ENCODE measurements at places on chromosomes 6 and 20.

- DNase-seq: no peak
Measured at GRCh38 chr6:170125456-170126300, 165.2 kb downstream of the DLL1 start.

DNA sequence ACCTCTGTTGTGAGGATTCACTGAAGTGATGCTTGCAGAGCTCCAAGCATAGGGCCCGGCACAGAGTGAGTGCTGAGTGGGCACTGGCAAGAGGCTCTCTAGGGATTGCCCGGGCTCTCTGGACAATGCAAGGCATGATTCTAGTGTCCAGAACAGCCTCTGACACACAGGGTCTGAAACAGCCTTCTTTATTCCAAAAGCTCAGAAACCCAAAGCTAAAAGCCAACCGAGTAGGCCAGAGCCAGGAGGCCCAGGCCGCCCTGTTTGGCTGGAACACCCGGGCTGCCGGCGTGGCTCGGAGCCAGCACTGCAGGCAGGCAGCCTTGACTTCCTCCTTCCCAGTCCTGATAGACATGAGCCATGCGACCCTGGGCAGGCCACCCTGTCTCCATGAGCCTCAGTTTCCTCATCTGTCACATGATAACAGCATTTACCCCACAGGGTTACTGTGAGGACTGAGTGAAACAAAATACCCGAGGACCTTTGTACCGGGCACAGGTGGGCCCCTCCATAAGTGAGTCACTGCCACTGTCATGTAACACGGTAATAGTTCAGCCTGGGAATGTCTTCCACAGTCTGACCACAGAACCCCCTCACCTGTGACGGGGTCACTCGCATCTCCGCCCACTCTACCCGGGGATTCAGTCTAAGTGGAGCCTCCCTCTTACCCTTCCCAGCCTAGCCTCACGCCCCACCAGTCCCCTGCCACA, 51.5 kb downstream of the PTPRT start:
- DNase-seq: no peak

GRCh38 chr20:49867453-49868215, 47.7 kb downstream of the SPATA2 start:
- DNase-seq: no peak

DNA sequence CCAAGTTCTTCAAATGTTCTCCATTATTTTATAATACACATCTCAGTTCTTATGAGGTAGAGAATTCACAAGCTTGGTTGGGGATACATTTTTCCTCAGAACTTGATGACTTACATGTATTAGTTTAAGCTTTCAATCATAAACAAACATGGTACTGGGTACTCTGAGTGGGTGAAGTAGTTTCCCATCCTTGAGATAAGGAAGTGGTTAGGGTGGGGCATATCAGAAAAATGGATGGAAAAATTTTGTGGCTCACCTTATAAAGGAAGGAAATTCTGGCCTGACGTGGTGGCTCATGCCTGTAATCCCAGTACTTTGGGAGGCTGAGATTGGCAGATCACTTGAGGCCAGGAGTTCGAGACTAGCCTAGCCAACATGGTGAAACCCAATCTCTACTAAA, 52.0 kb downstream of the CD164 start:
- DNase-seq: no peak

DNA sequence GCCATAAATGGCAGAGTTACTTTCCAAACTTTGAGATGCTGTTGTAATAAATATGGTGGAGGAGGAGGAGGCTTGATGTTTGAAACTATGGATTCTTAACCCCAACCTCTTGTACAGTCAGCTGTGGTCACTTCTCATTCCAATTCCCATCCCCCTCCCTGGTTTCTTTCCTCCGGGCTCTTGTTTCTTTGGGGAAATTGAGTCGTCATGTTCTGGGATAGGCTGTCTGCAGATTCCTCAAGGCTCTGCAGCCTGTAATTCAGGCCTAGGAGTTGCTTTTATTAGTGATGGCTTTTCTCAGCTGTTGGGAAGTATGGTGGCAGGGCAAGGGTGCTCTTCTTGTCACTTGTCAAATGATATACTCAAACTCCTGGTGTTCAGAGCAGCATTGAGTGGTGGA, 2.6 kb downstream of the PTK7 start:
- DNase-seq: no peak

- no peak for DNase-seq
Measured at GRCh38 chr20:9506964-9507369, 7.4 kb upstream of the LAMP5 start.

DNA sequence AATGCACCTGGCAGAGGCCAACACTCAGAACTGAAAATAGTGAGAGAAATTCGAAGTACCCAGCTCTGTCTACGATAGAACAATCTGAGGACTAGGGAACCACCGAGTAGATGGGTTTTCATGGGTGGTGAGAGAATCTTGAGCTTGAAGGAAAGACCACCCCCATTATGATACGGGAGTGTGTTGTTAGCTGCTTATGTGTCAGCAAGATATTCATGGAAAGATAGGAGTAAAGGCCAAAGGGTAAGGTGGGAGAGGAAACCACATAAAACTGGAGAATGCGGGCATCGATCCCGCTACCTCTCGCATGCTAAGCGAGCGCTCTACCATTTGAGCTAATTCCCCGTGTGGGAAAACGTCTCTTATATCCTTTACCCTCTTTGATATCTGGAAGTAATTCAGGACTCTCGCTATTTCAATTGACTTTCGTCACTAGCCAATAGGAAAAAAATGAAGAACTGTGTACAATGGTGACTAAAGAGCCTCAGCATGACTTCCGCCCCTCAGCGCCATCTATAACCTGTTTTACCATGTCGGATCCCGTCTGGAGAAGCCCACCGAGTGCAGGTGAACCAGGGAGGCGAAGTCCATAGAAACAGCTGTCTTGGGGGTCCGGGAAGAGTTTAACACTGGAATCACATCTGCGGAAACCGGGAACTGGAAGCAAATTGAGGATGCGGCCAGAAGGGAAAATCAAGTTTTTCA, 25.0 kb upstream of the ABT1 start:
- DNase-seq: peak; percentile 78

DNA sequence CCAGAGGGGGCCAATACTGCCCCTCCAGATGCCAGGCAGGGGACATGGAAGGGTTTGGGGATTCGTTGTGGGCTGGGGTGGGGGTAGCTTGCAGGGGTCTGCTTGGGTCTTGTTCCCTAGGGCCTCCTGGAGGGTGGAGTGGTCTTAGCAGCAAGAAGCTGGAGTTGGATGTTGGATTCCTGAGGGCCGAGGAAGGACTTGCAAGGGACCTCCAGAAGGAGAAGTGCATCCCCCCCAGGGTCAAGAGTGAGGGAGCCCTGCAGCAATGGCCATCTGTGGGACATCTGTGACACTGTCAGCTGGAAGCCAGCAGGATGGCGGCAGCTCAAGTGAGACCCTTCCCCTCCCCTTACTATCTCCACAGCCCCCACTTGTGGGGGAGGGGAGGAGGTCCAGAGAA, 25.4 kb upstream of the CCN5 start:
- DNase-seq: no peak

DNA sequence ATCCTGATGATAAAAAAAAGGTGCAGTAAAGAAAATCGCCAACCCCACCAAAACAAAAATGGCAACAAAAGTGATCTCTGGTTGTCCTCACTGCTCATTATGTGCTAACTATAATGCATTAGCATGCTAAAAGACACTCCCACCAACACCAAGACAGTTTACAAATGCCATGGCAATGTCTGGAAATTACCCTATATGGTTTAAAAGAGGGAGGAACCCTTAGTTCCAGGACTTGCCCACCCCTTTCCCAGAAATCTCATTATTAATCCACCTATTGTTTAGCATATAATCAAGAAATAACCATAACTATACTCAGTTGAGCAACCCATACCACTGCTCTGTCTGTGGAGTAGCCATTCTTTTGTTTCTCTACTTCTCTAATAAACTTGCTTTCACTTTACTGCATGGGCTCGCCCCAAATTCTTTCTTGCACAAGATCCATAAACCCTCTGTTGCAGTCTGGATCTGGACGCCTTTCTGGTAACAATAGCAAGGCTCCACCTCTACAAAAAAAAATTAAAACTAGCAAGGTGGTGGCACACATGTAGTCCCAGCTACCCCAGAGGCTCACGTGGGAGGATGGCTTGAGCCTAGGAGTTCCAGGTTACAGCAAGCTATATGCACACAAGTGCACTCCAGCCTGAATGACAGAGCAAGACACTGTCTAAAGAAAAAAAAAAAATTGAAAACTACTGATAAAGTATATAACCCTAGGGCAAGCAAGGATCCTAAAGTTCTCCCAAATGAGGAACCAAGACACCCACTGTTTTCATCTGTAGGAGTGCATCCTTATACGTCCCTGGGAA, 278.8 kb upstream of the JARID2 start:
- no peak for DNase-seq

- no peak for DNase-seq
Measured at GRCh38 chr20:58480551-58481336, 34.5 kb downstream of the APCDD1L start.

GRCh38 chr6:166194914-166195859, 27.5 kb upstream of the TBXT start:
- DNase-seq: no peak

DNA sequence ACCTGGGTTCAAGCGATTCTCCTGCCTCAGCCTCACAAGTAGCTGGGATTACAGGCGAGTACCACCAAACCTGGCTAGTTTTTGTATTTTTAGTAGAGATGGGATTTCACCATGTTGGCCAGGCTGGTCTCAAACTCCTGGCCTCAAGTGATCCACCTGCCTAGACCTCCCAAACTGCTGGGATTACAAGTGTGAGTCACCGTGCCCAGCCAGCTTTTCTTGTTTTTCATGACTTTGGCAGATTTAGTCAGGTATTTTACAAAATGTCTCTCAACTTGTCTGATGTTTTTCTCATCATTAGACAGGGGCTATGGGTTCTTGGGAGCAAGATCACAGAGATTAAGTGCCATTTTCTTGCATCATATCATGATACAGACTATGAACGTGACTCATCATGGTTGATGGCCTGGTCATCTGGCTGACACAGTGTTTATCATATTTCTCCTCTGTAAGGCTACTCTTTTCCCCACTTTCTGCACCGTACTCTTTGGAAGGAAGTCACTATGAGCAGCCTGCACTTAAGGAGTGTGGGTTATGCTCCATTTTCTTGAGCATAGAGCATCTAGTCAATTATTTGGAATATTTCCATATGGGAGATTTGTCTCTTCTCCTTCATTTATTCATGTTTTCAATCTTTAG, 67.8 kb downstream of the RNF182 start:
- no peak for DNase-seq

DNA sequence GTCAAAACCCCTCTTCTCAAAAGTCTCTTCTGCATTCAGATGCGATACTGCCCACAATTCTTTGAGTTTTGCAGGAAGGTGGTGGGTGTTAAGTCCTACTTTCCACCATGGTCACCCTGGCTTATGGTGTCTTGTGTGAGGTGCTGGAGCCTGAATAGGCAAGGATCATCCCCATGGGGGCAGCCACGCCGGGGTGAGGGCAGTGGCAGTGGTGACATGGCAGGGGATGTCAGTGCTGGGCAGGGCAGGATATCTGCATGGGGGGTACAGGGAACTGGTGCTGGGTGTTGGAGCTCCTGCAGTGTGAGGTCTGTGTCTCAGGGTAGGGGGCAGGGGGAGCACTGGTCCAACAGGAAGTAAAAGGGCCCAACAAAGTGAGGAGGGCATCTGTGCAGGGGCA, 2.3 kb downstream of the MAS1 start:
- no peak for DNase-seq

- DNase-seq: no peak
Measured at GRCh38 chr6:170378502-170378901, 71.9 kb downstream of the FAM120B start.

DNA sequence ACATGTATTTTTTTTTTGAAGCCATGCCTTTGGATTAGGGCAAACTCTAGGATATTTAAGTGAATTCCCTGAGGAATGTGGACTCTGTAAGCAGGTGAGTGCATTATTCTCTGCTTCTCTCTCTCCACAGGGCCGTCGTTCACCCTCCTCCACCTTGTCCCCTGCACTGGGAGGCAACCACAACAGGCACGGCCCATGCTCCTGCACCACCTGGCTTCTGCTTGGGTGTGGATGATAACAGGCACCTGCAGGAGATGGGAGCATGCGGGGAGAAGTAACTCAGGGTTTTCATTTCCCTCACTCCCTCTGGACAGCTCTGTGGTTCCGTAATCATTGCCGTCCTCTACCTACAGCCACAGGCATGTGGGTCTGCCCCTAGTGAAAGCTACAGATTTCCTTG, 43.4 kb downstream of the HLA-C start:
- DNase-seq: no peak

- DNase-seq: no peak
Measured at GRCh38 chr6:169317441-169318202, 64.0 kb upstream of the THBS2 start.

DNA sequence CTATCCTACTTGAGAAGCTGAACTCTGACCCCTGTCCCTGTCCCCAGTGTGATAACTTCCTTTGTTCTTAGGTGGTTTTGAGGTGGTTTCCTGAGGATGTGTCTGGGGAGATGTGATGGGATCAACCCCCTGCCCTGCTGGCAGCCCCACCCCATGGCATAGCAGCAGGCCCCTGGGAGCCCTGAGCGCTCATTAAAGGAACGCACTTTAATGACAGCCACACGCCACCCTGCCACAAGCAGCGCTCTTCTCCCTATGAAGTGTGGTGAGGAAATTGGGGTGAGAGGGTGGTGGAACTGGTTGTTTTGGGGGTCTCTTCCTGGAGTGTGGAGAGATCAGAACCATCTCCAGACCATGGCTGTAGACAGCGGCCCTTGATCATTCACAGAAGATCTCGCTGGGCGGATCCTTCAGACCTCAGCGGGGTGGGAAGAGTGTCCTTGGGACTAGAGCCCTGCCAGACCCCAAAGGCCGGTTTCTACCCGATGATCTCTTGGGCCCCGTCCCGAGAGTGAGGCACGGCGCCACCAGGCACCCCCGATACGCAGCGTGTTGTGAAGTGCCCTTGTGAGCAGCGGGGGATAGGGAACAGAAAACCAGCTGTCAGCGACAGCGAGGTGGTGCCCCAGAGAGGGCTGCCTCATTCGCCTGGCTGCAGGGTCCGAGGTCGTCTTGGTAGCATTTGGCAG, 45.4 kb downstream of the SYNJ2 start:
- DNase-seq: no peak

- DNase-seq: no peak
Measured at GRCh38 chr20:6164421-6165341, 41.9 kb upstream of the FERMT1 start.

- DNase-seq: no peak
Measured at GRCh38 chr6:143419526-143419925, 31.0 kb downstream of the ADAT2 start.

- no peak for DNase-seq
Measured at GRCh38 chr20:62686869-62687830, 21.5 kb upstream of the NTSR1 start.

DNA sequence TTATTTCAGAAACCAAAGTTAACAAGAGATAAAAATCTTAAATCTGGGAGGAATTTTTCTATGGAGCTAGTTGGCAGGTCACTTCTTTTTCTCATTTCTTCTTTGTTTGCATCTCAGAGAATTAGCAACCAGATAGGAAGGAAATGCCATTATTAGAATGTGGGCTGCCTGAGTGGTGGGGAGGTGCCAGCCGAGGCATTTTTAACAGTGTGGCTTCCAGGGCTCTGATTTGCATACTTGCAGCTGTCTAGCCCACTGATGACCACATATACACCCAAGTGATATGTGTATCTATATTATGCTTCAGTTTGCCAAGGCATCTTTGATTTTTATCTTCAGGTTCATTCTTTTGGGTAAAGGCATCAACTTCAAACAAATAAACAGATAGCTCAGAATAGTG, 206.7 kb downstream of the CLIC5 start:
- DNase-seq: no peak
